MG63 (cell line): ENCODE measurements at places on chromosomes 11 and 22.

GRCh38 chr11:47932544-47932943 lies 47.8 kb upstream of the PTPRJ start:
- DNase-seq, result no peak

- no peak for DNase-seq
Measured at GRCh38 chr11:31711137-31711536, 100.0 kb downstream of the PAX6 start.

GRCh38 chr11:95339086-95339901 lies 108.3 kb upstream of the SESN3 start:
- no peak for DNase-seq

DNA sequence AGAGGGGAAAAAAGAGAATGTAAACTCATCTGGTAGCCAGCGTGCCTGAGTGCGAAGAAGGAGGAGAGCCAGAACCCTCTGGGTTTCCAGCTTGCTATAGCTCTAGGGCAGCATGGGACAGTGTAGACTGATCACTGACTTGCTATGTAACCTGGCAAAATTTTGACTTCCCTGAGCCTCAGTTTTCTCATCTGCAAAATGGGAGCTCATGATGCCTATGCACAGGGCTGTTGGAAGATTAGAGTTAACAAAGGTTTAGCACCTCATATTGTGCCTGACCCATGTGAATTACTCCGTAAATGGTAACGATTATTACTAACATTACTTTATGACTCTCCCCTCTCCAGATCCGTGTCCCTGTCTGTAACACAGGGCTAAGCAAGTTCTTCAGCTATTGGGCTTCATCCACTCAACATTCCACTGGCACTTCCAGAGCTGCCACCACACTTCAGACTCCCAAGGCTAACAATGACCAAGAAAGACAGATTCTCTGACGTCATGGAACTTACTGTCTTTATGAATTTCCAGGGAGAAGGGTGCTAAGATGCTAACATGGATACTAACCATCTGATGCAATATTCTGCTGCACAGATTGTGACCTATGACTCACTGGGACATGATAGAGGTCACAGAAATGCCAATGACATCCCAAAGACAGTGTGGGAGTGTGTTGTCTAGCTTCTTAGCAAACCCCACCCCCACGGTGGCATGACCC lies 195.2 kb downstream of the TRIM29 start:
- no peak for DNase-seq

DNA sequence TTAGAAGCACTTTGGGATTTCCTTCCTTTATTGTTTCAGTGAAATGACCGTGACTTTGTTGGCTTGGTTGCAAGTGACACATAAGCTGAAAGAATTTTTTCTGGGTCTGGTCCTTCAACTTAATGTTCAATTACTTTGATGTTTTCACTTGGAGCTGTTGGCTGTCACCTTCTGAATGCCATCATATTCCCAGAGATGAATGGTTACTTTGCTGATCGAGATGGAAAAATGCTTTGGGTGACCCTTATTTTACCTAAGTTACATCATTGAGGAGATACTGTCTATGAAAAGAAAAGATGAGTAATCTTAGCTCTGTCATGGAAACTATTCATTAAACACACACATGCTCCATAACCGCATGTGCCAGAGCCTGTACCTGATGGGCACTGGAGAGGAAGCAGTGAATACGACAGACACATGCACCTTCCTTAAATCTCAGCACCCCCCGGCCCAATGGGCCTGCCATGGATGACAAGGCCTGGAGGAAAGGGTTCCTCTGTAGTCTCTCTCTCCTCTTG lies 76.9 kb downstream of the TENM4 start:
- no peak for DNase-seq

- peak; percentile 38 for DNase-seq
Measured at GRCh38 chr11:27242591-27242990, 120.4 kb downstream of the CCDC34 start.

- peak; percentile 86 for DNase-seq
Measured at GRCh38 chr11:126355926-126356897, 726 bp downstream of the ST3GAL4 start.

DNA sequence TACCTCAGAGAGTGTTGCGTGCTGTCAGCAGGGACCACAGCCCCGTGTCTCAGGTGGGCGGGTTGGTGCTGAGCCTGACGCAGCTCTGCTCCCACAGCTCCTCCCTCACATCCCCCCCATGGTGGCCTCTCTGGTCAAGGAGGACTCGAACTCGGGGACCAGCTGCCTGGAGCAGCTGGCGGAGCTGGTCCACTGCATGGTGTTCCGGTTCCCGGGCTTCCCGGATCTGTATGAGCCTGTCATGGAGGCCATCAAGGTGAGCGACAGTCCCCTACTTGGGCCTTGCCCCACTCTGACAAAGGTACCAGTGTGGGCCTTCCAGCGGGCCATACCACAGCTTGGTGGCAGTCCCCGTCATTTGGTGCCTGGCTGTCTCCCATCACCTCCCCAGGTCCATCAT lies 11.8 kb downstream of the USP35 start:
- DNase-seq, result no peak

DNA sequence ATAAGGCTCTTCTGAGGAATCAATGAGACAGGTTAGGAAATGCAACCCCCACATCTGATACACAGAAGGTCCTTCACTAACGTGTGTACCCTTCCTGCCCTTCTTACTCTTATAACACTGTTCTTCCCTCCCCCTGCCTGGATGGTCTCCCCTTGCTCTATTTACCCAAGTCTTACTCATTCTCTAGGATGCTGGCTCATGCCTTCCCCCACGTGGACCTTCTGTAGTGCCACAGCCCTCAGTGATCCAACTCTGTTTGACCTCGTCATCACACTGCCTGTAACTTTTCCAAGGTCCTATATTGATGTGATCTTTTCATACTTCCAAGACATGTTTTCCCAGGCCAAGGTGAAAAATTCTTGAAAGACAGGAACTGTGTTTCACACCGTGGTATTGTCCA lies 79.8 kb downstream of the C11orf58 start:
- no peak for DNase-seq

DNA sequence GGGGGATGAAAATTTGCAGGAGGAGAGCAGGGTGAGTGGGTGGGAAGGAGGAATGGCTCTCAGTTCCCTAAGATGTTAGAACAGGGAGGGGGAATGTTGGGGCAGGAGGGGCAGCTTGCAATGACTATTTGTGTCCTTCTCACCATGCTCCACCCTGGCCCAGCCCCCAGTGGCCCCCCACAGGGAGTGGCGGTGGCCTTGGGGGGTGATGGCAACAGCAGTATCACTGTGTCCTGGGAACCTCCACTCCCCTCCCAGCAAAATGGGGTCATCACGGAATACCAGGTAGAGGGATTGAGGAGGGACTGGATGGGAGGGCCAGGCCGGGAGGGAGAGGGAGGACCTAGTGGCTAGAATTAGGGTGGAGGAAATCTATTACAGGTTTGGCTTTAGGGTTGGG lies 10.2 kb downstream of the ROBO3 start:
- no peak for DNase-seq

GRCh38 chr22:42819412-42820044 lies 37.5 kb downstream of the ARFGAP3 start:
- DNase-seq, result no peak

- DNase-seq, result no peak
Measured at GRCh38 chr22:44710474-44711240, 8.7 kb downstream of the PRR5 start.

DNA sequence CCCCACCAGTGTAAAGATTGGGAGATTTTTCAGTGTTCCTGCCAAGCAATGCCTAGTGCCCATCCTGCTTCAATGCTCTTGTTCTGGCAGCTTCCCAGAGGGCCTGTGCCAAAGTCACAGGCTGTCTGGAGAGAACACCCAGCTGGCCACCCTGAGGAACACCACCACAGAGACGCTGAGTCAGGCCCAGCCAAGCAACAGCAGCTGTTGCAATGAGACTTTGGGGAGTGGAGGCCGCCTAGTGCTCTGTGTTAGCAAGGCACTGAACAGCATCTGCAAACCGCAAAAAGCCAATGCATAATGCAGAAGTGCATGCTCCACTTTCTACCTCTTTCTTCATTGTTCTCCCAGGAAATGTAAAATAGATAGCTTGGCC lies 168.1 kb downstream of the NXPE2 start:
- DNase-seq, result peak; percentile 80

GRCh38 chr11:39668640-39669039 lies 1790.8 kb downstream of the LRRC4C start:
- DNase-seq, result peak; percentile 45

DNA sequence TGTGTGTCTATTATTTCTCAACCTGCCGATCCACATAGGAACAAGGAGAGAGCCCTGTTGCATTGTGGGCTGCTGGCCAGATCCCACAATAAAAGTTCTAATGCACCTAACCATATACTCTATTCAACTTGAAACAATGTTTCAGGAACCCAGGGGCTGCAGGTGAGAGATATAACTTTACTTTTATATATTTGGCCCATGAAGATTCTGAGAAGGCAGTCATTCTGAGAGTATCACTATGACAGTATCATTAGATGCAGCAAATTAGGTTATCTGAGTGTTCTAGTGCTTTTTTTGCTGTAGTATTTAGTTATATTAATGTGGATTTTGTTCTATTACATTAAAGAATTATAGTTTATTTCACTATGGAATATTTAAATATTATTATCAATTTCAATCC lies 655.1 kb upstream of the ARHGAP42 start:
- no peak for DNase-seq

- DNase-seq, result no peak
Measured at GRCh38 chr11:82845356-82846353, 54.6 kb downstream of the PRCP start.

DNA sequence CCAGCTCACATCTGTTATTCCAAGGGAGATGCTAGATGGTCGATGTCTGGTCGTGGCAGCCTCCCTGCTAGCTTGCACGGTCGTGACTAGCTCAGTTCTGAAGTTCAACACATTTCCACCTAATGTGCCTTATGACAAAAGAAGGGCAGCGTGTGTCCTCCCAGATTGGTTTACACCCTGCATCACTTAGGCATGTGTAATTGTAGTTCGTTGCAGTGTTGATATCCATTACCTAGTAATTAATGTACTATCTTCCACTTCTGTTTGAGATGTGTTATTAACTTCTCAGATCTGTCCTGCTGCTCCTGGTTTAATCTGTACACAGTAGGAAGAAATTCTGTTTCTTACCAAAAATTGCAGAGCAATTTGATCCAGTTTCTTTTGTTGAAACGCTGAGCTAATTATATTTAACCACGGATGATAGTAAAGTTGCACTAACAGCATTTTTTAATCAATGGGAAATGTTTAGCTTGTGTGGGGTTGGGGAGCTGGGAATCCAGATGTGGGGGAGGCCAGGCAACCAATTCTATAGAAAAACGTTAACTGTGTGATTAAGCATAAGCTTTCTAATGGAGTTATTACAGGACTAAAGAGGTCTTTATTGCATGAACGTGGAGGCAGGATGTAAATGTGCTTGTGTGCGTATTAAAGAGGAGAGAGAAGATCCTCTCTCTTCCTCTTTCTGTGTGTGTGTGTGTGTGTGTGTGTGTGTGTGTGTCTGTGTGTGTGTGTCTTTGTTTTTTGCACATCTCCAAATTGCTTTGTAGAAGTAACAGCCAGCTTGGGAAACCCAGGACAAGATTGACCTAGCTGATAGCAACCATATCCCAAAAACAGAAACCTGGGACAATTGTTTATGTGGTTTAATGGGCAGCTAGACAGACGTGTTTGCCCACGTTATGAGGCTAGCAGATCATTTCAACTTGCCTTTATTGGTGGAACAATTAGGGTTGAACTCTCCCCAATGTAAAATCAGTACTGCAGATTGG lies 145.7 kb upstream of the TTC12 start:
- DNase-seq, result no peak

GRCh38 chr11:88327061-88327460 lies 10.5 kb downstream of the CTSC start:
- DNase-seq, result no peak

- DNase-seq, result no peak
Measured at GRCh38 chr11:104146421-104146820, 17.5 kb downstream of the PDGFD start.
